Thyroid gland (tissue), 4 donors: ENCODE measurements at places on chromosomes 13 and 19.

DNA sequence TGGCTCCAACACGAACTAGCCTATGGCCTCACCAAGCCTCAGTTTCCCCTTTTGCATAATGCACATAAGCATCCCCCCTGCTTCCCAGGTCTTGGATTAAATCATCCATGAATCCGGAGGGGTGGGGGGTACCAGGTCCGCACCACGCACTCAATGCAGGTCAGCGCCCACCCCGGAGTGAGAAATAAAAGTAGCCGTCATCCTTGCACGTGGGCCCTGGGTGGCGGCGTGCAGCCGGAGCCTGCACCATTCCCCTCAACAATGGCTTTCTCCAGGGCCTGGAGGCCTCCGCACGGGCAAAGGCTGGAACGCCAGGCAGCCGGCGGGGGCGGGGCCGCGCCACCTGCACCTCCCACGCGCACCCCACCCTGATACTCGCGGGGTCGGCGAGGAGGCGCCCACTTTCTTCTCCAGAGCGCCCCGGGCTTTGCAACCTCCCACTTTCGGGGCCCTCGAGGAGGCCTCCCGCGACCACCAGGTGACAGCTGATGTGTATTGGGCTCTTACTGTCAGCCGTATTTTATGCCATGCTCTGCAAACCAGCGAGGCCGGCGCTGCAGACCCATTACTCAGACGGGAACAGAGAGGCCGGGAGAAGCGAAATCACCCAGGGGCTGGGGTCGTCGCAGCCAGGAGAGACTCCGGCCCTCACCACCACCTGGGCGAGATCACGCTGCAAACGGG lies 767 bp upstream of the GADD45B start:
- DNase-seq, result peak; percentile 67

DNA sequence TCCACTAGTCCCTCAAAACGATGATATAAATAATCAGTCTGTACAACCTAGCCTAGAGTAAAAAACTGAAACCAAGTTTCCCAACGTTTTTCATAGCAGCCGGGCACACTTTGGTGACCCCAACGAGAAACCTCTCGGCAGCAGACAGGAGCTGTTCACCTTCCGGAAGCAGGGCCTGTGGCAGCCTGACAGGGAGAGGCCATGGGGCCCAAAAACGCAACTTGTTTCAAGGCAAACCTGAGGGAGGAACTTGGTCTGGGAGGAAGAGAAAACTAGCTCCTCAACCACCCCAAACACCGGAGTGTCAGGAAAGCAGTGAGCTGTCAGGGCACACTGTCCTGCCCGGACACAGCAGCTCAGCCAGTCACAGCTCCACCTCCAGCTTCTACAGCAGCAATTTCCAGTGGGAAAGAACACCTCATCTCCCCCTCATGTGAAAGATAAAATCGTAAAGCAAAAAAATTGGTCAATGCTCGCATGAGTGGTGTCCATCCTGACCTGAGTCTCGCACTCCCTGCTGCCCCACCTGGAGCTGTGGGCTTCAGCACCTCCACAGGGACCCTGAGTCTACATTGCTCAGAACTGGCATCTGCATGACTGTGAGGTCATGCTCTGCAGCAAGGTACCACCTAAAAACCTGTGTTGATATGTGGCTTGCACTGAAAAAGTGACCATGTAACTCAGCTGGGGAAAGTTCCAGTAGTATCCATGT lies 40.6 kb upstream of the LATS2 start:
- no peak for DNase-seq

DNA sequence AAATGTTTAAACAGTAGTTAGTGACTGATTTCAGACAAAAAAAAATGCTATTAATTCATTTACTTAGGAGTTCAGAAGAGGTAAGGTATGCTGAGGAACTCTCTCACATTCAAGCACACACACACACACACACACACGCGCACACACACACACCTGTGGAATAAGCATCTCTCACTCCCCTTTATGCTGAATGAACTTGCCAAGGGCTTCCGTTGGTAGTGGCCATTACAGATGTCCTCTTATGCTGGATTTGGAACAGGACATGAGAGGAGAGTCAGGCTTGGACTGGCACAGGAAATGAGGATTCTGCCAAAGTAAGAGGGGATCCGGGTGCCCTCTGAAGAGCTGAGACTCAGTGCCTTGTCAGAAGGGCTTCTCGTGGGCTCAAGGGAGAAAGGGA lies 463.4 kb upstream of the MIR17HG start:
- no peak for DNase-seq

DNA sequence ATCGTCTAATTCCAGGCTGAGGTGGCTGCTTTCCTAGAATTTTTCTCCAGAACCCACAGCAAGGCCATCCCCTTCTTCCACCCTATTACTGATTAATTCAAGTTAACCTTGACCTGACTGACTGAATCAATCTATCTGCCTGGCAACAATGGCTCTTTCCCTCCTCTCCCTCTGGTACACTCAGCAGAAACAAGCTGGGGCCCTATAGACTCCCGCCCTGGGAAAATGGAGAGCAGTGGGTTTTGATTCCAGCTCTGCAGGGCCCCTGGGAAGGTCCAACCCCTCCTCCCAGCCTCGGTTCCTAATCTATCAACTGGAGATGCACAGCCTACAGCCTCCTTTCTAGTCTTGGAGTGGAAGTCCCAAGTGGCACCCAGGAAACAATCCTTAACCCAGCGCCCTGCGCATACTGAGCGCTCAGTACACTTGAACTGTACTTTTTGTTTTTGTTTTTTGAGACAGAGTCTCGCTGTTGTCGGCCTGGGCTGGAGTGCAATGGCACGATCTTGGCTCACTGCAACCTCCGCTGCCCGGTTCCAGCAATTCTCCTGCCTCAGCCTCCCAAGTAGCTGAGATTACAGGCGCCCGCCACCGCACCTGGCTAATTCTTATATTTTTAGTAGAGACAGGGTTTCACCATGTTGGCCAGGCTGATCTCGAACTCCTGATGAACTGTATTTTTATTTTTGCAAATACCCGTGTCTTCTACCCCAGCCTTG lies 5.2 kb upstream of the C3 start:
- DNase-seq, result no peak

DNA sequence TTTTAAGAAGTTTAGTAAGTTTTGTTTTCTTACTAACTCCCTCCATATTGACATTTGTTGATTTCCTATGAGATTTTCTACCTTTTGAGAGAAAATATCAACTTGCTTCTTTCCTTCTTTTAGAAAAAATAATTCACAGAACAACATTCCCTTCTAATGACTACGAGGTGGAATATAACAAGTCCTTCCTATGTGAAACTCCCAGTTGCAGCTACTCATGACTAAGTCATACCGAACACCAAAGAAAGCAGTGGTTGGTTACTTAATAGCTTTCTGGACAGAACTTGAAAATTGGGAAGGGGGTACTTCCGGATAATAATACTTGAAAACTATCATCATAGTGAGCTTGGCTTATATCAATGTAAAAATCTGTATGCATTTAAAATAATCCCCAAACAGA lies 144.8 kb downstream of the DACH1 start:
- DNase-seq, result no peak
